T-helper 22 cell (primary cell): ENCODE measurements at places on chromosomes 11 and 22.

- no peak for DNase-seq
These were observed 22.5 kb upstream of the KRTAP5-7 start for GRCh38 chr11:71504531-71504930.

GRCh38 chr11:113947994-113948393, 26.9 kb upstream of the HTR3A start:
- DNase-seq: no peak

DNA sequence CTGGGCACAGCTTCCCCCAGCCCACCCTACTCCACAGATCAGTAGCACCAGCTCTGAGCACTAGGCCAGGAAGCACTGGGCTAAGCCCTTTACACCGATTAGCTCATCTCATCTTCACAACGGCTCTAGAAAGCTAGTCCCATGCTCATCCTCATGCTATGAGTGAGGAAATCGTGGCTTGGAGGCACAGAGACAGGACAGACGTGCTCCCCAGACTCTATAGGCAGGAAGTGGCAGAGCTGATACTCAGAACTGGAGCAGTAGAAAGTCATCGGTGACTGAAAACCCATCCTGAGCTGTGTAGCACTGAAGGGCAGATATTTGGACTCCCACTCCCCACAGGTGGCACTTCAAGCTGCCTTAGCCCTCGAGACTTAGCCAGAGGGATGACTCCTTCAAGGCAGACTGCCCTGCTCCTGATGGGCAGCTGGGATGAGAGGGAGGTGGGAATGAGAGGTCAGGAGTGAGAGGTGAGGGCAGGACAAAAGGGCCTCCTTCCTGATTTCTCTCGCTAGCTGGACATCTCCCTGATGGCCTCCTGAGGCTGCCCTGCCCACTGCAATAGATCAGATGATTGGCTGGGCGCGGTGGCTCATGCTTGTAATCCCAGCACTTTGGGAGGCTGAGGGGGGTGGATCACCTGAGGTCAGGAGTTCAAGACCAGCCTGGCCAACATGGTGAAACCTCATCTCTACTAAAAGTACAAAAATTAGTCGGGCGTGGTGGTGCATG, 9.7 kb downstream of the CD5 start:
- peak; percentile 64 for DNase-seq

DNA sequence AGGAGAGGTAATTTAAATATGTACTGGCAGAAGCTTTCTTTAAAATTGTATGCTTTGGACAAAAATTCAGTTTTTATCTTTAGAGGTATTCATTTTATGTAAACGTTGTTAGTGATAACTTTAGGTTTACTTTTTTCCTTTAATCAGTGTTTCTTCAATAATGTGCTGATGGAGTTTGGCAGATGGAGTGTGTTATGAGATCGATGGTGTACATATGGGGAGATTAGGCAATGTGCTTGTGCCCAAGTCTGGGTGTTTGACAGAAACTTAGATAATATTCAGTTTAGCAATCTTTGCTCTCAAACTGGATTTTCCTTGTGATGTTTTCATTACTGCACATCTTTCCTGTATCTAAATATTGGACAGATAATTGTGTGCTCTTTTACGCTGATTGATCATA, 425.4 kb downstream of the JRKL start:
- DNase-seq: no peak

DNA sequence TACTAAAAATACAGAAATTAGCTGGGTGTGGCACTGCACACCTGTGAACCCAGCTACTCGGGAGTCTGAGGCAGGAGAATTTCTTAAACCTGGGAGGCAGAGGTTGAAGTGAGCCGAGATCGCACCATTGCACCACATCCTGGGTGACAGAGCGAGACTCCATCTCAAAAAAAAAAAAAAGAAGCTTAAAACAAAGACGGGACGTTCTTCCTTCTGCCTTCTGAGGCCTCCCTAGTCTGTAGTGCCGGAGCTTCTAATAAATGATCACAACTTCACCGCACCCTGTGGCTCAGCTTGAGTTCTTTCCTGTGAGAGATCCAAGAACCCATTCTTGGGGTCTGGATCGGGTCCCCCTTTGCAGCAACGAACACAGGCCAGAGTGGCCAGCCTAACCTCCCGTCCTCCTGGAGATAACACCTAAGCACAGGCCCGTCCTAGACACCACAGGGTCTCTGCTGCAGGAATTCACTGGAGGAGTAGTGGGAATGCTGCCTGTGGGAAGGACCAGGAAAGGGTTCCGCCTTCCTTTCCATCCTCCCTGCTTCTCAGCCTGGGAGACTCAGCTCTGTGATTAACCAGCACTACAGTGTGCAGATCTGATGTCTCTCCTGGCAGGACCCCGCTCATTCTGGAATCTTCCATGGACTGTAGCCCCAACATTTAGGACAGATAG, 2.2 kb upstream of the APOBEC3H start:
- DNase-seq: peak; percentile 32
